NCI-H1417 treated with DMSO at 0.1 percent for 48 hours (cell line): ENCODE measurements at places on chromosomes 13 and 19.

- DNase-seq: peak; percentile 75
Measured at GRCh38 chr13:98284679-98285078, 107.6 kb upstream of the RNF113B start.

GRCh38 chr19:13850910-13851733 lies 25.8 kb upstream of the NANOS3 start:
- no peak for DNase-seq

- no peak for DNase-seq
Measured at GRCh38 chr19:40422748-40423566, 2.8 kb downstream of the SERTAD1 start.

GRCh38 chr19:41861116-41861768 lies 1.2 kb downstream of the RPS19 start:
- no peak for DNase-seq

GRCh38 chr19:6044056-6044805 lies 66.1 kb downstream of the RFX2 start:
- no peak for DNase-seq

DNA sequence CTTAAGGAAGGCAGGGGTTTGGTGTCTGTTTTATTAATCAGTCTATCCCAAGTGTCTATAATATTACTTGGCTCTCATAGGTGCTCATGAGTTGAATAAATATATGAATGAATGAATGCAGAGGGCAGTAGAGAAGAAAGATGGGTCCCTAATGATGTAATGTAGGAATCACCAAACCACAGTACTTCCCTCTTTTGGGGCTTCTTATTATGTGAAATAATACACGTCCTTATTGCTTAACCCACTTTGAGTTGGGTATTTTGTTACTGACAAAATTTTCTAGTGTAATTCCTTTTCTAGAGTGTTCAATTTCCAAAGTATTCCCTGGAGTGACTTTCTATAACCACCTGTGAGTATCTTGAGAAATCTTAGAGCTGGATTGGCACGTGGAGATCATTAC lies 13.2 kb downstream of the KLK5 start:
- DNase-seq: no peak
